Activated T-cell treated with anti-CD3 and anti-CD28 coated beads, Interleukin-2, amount 50 U/mL, for 4 hours (primary cell): ENCODE measurements at places on chromosomes 5 and 9. TPM values are rescaled to one million over a fixed set of nuclear protein-coding genes. Genes with fewer than 3 reads are reported as not detected.

Gene CCL19
- 1.0 TPM for total RNA-seq

Gene SPINK1
- total RNA-seq: 1.5 TPM

Gene PKD2L2
- not detected for total RNA-seq

Gene PTPN3
- 0.08 TPM for total RNA-seq

DNA sequence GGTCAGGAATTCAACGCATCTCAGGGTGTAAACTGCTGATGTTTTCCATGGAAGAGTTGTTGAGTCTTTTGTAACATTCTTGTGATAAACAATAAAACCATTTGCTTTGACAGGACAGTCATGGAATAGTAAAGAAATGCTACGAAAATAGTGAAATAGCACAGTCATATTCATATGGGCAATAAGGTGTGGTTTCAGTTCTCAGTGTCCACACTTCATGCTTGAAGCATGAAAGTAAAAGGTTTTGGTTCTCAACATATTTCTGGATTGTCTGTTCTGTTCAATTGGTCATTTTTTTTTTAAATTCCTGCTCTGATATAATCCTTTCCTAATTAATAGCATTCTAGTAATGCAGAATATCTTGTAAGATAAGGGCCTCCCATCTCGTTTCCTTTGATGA, 467.6 kb upstream of the ZNF608 start:
- no peak for DNase-seq

- DNase-seq: no peak
Observed at GRCh38 chr9:27717991-27718390, 144.7 kb upstream of the C9orf72 start.

GRCh38 chr9:117470902-117471301, 56.0 kb upstream of the ASTN2 start:
- DNase-seq: no peak

DNA sequence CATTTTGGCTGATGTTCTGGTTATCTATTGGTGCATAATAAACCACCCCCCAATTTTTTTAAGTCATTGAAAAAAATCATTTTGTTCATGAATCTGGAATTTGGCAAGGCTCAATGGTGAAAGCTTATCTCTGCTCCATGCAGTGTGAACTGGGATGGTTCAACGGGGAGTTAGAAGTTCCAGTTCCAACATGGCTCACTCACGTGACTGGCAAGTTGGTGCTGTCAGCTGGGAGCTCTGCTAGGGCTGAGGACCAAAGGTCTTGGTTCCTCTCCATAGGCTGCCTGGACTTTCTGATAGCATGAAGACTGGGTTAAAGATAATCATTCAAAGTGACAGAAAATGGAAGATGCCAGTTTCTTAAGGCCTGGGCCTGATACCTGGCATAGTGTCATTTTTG, 3.1 kb upstream of the SPATA24 start:
- DNase-seq: no peak

DNA sequence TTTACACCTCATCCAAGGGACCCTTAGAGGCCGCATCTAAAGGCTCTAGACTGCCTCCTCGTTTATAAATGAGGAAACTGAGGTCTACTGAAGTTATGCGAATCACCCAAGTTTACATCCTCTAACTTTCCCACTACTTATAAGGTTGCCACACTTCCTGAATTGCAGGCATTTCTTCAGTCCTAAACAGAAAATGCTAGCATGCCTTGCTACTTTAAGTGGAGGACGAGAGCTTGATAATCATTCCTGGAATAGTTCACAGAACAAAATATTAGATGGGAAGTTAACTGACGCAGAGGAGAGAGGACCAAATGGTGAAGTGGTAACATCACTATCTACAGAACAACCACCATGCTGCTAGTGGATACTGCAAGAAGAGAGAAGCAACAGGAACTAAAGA, 85.8 kb downstream of the GNAQ start:
- no peak for DNase-seq

DNA sequence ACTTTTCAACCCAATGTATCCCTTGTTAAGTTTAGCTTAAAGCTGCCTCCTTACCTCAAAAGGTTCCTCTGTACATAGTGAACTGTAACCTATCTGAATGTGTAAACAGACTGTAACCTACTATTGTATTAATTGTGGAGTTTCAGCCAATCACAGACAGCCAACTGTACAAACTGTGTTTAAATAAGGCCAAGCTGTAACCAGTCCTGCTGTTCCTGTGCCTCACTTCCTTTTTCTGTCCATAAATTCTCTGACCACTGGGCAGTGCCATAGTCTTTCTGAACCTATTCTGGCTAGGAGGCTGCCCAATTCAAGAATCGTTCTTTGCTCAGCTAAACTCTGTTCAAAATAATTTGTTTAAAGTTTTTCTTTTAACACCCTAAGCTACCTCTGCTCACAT, 74.7 kb upstream of the DAPK1 start:
- DNase-seq: no peak

GRCh38 chr5:147346006-147346561, 111.3 kb downstream of the STK32A start:
- DNase-seq: no peak

- no peak for DNase-seq
Observed at GRCh38 chr9:135062254-135062653, 25.2 kb upstream of the OLFM1 start.

DNA sequence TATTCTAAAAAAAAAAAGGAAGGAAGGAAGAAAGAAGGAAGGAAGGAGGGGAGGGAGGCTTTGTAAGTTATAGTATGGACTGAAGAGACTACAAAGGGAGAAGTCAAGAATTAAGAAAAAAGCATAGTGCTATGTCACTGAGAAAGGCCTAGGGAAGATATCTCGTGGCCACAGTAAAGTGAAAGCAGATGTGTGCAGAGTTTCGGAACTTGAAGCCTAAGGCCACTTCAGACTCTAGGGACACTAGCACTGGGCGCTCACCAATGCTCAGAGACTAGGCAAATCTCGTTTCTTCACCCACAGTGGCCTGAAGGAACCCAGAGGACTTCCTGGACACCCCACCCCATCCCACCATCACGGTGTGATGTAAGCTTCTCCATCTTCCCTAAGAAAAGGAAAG, 181.4 kb upstream of the TRPM3 start:
- DNase-seq: no peak

DNA sequence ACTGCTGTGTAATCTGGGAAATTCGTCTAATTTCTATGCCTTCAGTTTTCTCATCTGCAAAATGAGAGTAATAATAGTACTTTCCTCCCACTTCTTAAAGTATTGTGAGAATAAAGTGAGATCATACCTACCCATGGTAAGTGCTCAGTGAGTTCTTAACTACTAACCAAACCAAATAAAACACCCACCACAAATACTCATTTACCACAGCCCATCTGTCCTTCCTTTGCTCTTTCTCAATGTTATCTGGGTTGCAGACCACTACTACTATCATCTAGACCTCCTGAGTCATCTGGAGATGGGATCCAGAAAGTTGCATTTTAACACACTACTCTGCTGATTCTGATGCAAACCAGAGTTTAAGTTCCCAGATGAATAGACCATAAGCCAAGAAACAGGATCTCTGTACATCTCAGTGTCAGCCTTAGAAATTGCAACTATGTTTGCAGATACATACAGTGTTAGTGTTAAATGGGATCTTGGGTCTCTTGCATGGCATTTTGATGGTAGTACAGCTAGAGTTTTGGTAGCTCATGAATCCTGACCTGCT, 105.4 kb upstream of the ATP10B start:
- no peak for DNase-seq

GRCh38 chr9:68763104-68763503, 58.1 kb downstream of the PIP5K1B start:
- DNase-seq: no peak
